ENCODE measurements at places on chromosomes 13 and 19. TPM values are rescaled to one million over a fixed set of nuclear protein-coding genes. Genes with fewer than 3 reads are reported as not detected.

NKPD1 gene
- total RNA-seq = 1.3 TPM

ZNF627 gene
- 11.3 TPM for total RNA-seq

MADCAM1 gene
- total RNA-seq = 1.4 TPM

ZNF610 gene
- total RNA-seq = 1.3 TPM

ZNF625 gene
- total RNA-seq = 3.5 TPM

CYP4F2 gene
- not detected for total RNA-seq

CERS4 gene
- 26.5 TPM for total RNA-seq

OR4F17 gene
- not detected for total RNA-seq

DNA sequence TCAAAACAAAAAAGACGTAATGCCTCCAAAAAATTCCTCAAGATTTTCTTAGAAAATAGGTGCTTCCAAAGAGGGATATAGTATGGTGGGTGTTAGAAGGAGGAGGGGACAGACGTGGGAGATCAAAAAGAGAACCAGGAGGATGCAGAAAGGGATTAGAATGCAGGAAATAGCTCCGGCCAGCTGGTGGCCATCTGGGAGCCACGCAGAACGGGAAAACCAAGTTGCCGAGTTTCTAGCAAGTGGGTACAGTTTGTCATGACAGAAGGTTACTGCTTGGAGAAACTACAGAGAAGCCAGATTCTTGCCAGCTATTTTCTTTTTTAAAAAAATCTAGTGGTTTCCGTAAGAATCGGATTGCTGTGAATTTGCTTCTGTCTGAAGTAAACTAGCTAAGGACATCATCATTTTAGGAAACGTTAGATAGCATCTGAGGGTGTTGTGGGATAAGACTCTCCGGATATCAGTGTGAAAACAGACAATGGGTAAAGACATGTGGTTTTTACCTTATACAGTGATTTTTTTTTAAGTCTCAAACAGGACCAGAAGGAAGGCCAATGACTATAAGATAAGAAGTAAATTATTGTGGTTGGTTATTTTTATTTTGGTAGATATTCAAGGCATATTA, 104.9 kb downstream of the HSPH1 start:
- no peak overlapping the region for H3K4me3 ChIP-seq
- H3K27ac ChIP-seq = no peak overlapping the region
- DNase-seq = no peak
- no peaks in the 10 kb centered on the region for H3K36me3 ChIP-seq

DNA sequence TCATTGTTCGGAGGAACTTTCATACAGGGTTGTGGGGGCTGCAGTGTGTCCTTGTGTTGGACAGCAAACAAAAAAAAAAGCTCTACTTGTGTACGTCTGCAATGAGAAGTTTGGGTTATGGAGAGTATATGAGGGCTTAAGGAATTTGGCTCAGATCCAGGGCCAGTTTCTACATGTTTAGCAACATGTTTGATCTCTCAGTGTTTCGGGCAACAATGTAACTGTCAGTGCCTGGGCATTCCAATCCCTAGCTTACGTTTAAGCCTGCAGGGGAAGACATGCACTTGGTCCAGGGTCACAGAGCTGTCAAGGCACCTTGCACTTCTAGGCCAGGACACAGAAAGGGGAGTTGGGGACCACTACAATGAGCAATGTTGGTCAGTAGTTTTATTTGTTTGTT, 13.9 kb downstream of the ZNF543 start:
- DNase-seq = no peak
- no peaks in the 10 kb centered on the region for H3K27me3 ChIP-seq
- peaks cover 1% of the 10 kb centered on the region for H3K36me3 ChIP-seq
- no peak overlapping the region for H3K27ac ChIP-seq

GRCh38 chr13:23608701-23609413, 38.6 kb downstream of the TNFRSF19 start:
- H3K4me3 ChIP-seq = no peak overlapping the region
- no peak overlapping the region for H3K27ac ChIP-seq
- no peaks in the 10 kb centered on the region for H3K36me3 ChIP-seq
- no peak for DNase-seq
- H3K27me3 ChIP-seq = no peaks in the 10 kb centered on the region

- no peak overlapping the region for H3K27ac ChIP-seq
- peak overlapping the region; percentile 39 for H3K4me3 ChIP-seq
- peak; percentile 71 for DNase-seq
- no peaks in the 10 kb centered on the region for H3K4me1 ChIP-seq
Measured at GRCh38 chr13:30802953-30803478, 67.7 kb downstream of the ALOX5AP start.

GRCh38 chr13:91526543-91527033, 128.2 kb downstream of the GPC5 start:
- no peaks in the 10 kb centered on the region for H3K36me3 ChIP-seq
- no peak for DNase-seq
- H3K27ac ChIP-seq = no peak overlapping the region
- H3K27me3 ChIP-seq = no peaks in the 10 kb centered on the region
- no peak overlapping the region for H3K4me3 ChIP-seq

DNA sequence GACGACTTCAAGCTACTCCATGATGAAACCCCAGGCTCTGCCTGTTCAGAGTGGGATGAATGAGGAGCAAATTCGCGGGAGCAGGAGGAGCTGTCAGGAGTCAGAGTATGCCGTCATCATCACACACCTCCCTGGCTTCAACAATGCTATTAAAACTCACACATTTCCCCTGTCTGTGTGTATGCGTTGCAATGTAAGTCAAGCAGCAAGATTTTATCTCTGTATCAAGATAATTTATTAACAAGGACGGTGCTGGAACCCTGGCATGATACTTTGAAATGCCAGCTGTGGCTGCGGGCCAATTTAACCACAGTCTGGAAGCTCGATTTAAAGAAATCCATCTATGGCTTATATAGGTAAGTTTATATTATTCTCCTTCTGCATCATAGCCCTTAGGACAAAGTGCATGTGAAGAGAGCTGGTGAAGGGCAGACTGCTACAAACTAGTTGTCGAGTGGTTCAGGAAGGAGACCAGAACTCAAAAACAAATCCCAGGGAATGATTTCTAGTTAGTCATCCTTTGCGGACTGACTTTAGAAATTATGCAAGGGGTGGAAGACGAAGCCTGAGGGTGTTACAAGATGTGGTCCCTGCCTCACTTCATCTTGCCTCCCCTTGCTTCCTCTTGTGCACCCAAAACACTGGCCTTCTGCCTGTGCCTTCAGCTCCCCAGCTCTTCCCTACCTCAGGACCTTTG, 486.5 kb downstream of the COG6 start:
- H3K4me3 ChIP-seq = no peak overlapping the region
- DNase-seq = no peak
- no peak overlapping the region for H3K27ac ChIP-seq
- H3K27me3 ChIP-seq = no peaks in the 10 kb centered on the region
- peaks cover 17% of the 10 kb centered on the region for H3K4me1 ChIP-seq
- no peaks in the 10 kb centered on the region for H3K36me3 ChIP-seq

DNA sequence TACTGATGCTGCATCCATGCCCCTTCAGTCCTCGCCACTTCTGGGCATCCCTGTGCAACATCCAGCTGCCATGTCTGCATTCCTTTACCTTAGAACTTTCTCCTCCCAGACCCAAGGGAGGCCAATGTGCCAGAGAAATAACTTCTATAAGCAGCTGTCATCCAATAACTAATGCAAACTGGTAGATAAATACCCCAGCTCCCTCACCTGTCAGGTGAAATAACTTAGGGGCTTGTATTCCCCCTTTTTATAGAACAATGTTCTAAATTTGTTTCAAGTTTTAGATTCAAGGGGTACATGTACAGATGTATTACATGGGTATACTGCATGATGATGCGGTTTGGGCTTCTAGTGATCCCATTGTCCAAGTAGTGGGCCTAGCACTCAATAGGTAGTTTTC, 880.1 kb downstream of the UQCRFS1 start:
- no peak overlapping the region for H3K27ac ChIP-seq
- no peak for DNase-seq
- H3K36me3 ChIP-seq = no peaks in the 10 kb centered on the region
- peaks cover 4% of the 10 kb centered on the region for H3K27me3 ChIP-seq
- no peaks in the 10 kb centered on the region for H3K4me1 ChIP-seq

GRCh38 chr13:94799299-94799698, 87.0 kb upstream of the SOX21 start:
- no peaks in the 10 kb centered on the region for H3K27me3 ChIP-seq
- no peak overlapping the region for H3K4me3 ChIP-seq
- H3K36me3 ChIP-seq = no peaks in the 10 kb centered on the region
- DNase-seq = no peak

DNA sequence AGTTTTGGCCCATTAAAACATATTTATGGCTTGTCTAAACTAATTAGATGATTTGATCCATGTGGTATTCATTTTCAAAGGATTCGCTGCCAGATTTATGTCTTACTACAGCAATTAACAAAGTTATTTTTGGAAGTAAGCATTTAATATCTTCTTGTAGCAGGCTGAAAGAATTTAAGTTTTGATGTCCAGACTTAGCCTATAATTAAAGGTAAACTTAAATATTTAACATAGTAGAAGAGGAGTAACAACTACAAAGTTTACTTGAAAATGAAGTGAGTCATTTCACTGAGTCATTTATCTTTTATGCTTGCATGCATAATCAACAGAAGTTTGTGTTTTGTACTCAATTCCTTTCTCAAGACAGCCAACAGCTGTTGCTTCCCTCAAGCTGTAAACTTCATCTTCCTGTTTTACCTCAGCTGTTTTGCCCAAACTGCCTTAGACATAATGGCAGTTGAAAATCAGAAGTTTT, 58.1 kb downstream of the EDNRB start:
- H3K4me3 ChIP-seq = no peak overlapping the region
- no peaks in the 10 kb centered on the region for H3K4me1 ChIP-seq
- no peak overlapping the region for H3K27ac ChIP-seq
- no peaks in the 10 kb centered on the region for H3K36me3 ChIP-seq
- DNase-seq = no peak
- H3K27me3 ChIP-seq = no peaks in the 10 kb centered on the region

DNA sequence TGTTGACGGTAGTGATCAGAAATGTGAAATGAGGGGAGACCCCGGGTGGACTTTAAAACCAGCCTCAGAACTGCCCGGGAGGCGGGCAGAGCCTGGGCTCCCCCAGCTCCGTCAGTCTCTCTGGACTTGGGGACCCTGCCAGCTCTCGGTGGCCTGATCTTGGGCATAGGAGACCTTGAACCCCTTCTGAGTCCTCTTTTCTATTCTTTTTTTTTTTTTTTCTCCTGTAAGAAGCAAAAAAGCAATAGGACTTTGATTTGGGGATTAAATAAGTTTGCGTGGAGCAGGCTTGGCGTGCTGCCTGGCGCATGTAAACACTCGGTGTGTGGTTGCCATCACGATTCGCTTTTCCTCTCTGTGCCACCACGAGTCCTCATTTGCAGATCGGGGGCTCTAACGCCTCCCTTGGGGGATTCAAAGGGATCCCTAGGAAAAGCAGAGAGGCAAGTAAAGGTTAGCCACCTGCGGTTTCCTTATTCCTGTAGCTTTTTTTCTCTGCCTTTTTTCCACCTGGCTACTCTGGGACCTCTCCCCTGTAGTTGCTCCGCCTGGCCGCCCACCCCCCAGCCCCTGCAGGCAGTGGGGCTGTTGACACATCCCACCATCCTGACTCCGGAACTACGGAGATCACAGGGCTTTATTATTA, 1.3 kb downstream of the SAFB start:
- peak overlapping the region; percentile 79 for H3K4me3 ChIP-seq
- no peak for DNase-seq
- H3K4me1 ChIP-seq = peaks cover 52% of the 10 kb centered on the region
- peak overlapping the region; percentile 85 for H3K27ac ChIP-seq

GRCh38 chr13:32028711-32029110, 2.9 kb upstream of the FRY start:
- no peak for DNase-seq
- H3K4me1 ChIP-seq = peaks cover 11% of the 10 kb centered on the region
- H3K27me3 ChIP-seq = no peaks in the 10 kb centered on the region
- no peak overlapping the region for H3K4me3 ChIP-seq

- no peaks in the 10 kb centered on the region for H3K4me1 ChIP-seq
- no peak for DNase-seq
- H3K4me3 ChIP-seq = no peak overlapping the region
- H3K27ac ChIP-seq = no peak overlapping the region
Measured at GRCh38 chr19:47315125-47315821, 5.6 kb downstream of the C5AR1 start.

- DNase-seq = no peak
- H3K36me3 ChIP-seq = no peaks in the 10 kb centered on the region
- H3K4me3 ChIP-seq = peak overlapping the region; percentile 63
- no peaks in the 10 kb centered on the region for H3K27me3 ChIP-seq
Measured at GRCh38 chr19:57363688-57364181, 384 bp downstream of the TRAPPC2B start.

GRCh38 chr13:113843864-113844556, 19.9 kb downstream of the GAS6 start:
- peaks cover 23% of the 10 kb centered on the region for H3K4me1 ChIP-seq
- H3K4me3 ChIP-seq = no peak overlapping the region
- H3K27me3 ChIP-seq = peaks cover 41% of the 10 kb centered on the region
- no peak for DNase-seq

GRCh38 chr13:27293873-27294515, 23.4 kb downstream of the RASL11A start:
- H3K27ac ChIP-seq = peak overlapping the region; percentile 43
- no peaks in the 10 kb centered on the region for H3K36me3 ChIP-seq
- H3K27me3 ChIP-seq = peaks cover 2% of the 10 kb centered on the region
- DNase-seq = peak; percentile 41
- H3K4me1 ChIP-seq = peaks cover 31% of the 10 kb centered on the region
- no peak overlapping the region for H3K4me3 ChIP-seq

GRCh38 chr13:76837801-76838200, 48.4 kb downstream of the KCTD12 start:
- no peaks in the 10 kb centered on the region for H3K27me3 ChIP-seq
- no peak overlapping the region for H3K4me3 ChIP-seq
- no peak overlapping the region for H3K27ac ChIP-seq
- no peak for DNase-seq

GRCh38 chr19:35901854-35902661, at the start of gene HCST:
Gene HCST (plus strand): TSS chr19:35902529. CDS start chr19:35902594, 65 bp downstream.
- H3K27me3 ChIP-seq = no peaks in the 10 kb centered on the region
- H3K27ac ChIP-seq = peak within 1 kb of the TSS; percentile 99
- peak within 1 kb of the TSS; percentile 69 for H3K4me3 ChIP-seq
- DNase-seq = peak; percentile 29
- no peaks in the 10 kb centered on the region for H3K36me3 ChIP-seq

DNA sequence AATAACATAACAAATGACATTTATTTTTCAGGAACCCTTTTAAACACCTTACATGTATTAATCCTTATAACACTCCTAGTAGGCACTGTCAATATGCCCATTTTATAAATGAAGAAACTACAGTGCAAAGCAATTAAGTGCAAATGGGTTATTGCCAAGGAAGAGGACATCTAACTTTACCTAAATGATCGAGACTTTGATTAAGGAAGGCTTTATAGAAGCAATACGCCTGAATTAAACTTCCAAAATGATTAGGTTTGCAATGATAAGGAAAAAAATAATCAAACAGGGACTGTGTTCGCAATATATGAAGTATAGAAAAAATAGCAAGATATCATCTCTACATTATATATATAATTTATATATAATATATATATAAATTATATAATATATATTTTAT, 613.7 kb upstream of the GPC6 start:
- H3K27me3 ChIP-seq = no peaks in the 10 kb centered on the region
- no peak for DNase-seq
- no peaks in the 10 kb centered on the region for H3K4me1 ChIP-seq

GRCh38 chr13:51523082-51523518, 61.2 kb upstream of the WDFY2 start:
- no peak overlapping the region for H3K27ac ChIP-seq
- no peaks in the 10 kb centered on the region for H3K36me3 ChIP-seq
- H3K27me3 ChIP-seq = no peaks in the 10 kb centered on the region
- peak overlapping the region; percentile 18 for H3K4me3 ChIP-seq

- DNase-seq = no peak
- H3K4me1 ChIP-seq = peaks cover 87% of the 10 kb centered on the region
- H3K27ac ChIP-seq = peak overlapping the region; percentile 76
- H3K36me3 ChIP-seq = no peaks in the 10 kb centered on the region
- no peaks in the 10 kb centered on the region for H3K27me3 ChIP-seq
Measured at GRCh38 chr19:51367255-51367564, 1.0 kb upstream of the ETFB start.

All from T-cell (primary cell).